ENCODE measurements at places on chromosomes 5 and 9. TPM values are rescaled to one million over a fixed set of nuclear protein-coding genes. Genes with fewer than 3 reads are reported as not detected.

- DNase-seq = no peak
These were observed 214.9 kb downstream of the KIAA0825 start for GRCh38 chr5:94403483-94403882.

DNA sequence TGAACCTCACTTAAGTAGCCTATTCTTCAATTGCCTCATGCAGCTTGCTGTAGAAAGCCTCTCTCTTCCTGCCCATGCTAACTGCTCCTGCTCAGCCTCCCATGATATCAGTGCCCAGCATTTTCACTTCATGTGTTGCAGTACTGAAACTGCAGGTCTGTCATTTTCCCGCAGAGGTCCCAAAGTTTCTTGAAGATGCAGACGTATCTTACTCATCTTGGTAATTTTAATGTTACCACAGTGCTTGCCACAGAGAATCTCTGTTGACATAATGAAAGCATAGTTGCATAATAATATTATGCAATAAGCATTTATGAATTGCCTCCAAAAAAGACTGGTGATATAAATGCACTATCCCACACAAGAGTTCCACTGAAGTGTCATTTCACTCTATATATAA lies 561.1 kb upstream of the DAP start:
- DNase-seq = no peak

- DNase-seq = no peak
These were observed 92.0 kb upstream of the RUSC2 start for GRCh38 chr9:35397923-35398322.

GRCh38 chr5:20340126-20340525 lies 352.1 kb upstream of the CDH18 start:
- DNase-seq = no peak

The DCTN3 gene
- 50.8 TPM for total RNA-seq

The TMOD1 gene
- 0.14 TPM for total RNA-seq

The FYB1 gene
- 42.8 TPM for total RNA-seq
